ENCODE measurements at places on chromosomes 5 and 9.
A peak's percentile ranks its signal among the peaks of the same experiment; 100 is the strongest.

- DNase-seq = no peak
These were observed 16.2 kb downstream of the GPX3 start for GRCh38 chr5:151036556-151036955.

- DNase-seq = peak; percentile 70
These were observed 73.6 kb downstream of the FAM114A2 start for GRCh38 chr5:153964880-153965645.

DNA sequence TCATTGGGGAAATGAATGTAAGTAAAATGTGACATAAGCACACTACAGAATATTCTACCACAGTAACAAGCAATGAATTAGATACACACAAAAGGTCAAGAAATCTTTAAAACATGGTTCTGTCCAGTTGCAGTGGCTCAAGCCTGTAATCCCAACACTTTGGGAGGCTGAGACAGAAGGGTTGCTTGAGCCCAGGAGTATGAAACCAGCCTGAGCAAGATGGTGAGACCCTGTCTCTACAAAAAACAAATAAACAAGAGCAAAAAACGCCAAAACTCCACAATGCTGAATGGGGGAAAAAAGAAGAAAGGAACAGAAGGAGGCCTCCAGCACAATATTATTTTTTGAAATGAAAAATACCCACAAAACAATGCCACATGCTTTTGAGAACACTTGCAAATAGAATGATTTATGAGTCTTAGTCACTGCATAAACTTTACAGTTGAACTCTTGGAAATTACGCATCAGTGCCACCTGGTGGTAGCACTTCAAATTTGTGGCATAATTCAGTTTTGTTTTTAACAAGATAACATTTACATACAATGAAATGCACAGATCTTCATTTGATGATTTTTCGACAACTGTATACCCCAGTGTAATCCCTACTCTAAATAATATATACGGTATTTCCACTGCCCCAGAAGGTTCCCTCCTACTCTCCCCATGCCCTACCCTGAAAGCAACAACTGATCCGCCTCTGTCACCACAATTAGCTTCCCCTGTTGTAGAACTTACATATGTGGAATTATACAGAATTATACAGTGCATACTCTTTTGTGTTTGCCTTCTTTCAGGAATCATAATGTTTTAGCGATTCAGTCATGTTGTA is 14.4 kb upstream of the SPINK4 start:
- DNase-seq = peak; percentile 79

DNA sequence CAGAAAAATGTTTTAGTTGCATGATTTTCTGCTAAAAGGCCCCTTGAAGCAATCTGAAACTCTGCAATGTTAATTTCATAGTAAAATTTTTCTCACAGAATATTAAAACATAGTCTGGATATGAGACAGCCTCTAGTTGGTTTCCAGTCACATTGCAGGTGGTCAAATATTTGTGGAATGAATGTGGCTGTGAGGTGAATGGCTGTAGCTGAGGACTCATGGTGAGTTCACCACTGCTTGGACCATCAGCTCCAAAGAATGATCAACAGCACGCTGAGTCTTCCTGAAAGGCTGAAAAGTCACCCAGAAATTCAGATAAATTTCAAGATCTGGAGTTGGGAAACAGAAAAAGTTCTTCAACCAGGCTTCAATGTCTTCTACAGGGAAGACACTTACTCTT is 79.8 kb downstream of the MAT2B start:
- DNase-seq = peak; percentile 69
